ENCODE measurements at places on chromosomes 5 and 9.
A peak's percentile ranks its signal among the peaks of the same experiment; 100 is the strongest.

DNA sequence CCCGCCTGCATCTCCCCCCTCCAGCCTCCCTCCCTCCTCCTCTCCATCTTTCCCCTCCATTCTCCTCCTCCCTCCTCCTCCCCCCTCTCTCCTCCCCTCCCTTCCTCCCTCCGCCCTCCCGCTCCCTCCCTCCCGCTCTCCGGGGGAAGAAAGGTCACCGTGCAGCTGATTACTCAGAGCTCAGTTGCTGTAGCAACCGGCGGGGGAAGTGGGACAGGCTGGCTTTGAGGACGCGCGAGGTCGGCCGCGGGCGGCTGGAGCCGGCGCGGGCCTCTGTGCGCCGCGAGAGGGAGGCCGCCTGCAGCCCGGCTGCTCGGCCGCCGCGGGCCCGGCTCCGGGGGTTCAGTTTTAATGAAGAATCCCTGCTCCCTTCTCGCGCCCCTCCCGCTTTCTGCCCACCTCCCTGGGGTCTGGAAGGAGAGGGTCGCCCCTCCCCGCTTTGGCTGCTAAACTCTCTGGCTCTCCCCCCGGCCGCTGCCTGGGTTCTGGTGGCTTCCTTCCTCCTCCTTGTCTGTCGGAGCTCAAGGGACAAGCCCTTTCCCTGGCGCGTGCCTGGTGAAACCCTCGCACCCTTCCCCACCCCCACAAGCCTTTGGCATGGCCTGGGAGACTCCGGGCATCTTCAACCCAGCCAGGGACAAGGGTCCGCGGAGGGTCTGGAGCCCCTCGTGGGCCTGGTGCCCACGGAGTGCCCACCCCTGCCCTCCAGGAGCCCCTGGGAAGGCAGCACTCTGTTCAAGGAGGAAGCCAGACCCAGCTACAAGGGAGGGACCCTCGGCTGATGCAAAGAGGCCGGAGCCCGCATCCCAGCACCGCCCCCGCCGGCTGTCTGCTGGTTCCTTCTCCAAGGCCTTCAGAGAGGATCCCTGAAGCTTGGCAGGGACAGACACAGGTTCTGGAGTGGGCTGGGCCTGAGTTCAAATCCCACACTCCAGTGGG is 160.3 kb downstream of the C9orf50 start:
- DNase-seq = peak; percentile 100

DNA sequence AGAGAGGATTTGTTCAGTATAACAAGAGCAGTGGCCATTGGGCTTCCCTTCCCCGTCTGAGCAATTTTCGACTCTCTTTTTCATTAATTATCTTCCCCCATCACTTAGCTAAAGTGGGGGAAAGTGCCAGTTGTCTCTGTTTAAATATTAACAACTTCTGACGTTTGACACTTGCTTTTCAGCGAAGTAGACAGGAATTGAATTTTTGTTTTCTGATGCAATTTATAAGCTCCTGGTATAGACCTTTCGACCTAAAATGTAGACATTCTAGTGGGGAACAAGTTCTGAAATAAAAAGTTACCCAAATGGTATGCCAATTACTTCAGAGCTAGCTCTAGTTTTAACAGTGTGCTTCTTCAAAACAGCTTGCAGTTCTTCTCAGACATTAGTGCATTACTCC is 100.6 kb downstream of the ITGA1 start:
- DNase-seq = no peak

DNA sequence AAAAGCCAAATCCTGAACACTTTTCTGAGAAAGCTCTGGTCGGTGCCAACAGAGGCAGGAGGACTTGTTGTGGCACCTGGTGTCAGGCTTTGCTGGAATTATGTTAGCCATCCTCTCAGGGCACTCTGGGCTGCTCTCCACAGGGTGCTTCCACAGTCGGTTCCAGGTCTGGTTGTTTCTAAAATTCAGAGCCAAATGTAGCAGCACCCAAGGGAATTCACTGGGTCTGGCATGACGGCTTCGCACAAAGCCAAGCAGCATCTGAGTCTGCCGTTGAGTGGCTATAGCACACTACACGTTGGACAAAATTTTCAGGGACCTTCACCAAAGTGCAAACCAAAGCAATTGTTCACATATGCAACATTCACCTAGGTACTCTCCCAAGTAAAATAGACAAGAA is 110.2 kb downstream of the PJA2 start:
- DNase-seq = no peak

GRCh38 chr5:176660860-176661641 is 13.8 kb downstream of the TSPAN17 start:
- peak; percentile 62 for DNase-seq

- DNase-seq = peak; percentile 59
These were observed 24.0 kb downstream of the SEMA4D start for GRCh38 chr9:89473762-89474469.

DNA sequence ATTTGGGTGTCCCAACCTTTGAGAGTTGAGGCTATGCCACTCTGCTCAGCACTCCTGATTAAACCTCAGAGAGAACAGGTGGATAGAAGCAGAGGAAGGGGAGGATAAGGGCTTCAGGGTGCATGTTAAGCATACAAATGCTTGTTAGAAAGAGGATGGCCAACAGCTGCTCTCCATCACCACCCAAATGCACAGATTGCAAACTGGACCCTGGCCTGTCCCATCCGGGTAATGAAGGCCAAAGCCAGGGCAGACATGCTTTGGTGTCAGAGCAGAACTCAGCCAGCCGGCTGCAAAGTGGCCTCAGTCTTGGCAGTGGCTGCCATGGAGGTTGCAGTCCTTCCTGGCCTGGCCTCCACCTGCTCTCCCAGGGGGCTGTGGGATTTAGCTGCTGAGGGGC is 84.3 kb downstream of the SIL1 start:
- DNase-seq = no peak

- DNase-seq = no peak
These were observed 147.6 kb downstream of the MAN2A1 start for GRCh38 chr5:109837231-109837861.

GRCh38 chr9:97440160-97440559 is 28.3 kb downstream of the TDRD7 start:
- DNase-seq = no peak

GRCh38 chr5:144585681-144586080 is 415.0 kb downstream of the KCTD16 start:
- DNase-seq = no peak

DNA sequence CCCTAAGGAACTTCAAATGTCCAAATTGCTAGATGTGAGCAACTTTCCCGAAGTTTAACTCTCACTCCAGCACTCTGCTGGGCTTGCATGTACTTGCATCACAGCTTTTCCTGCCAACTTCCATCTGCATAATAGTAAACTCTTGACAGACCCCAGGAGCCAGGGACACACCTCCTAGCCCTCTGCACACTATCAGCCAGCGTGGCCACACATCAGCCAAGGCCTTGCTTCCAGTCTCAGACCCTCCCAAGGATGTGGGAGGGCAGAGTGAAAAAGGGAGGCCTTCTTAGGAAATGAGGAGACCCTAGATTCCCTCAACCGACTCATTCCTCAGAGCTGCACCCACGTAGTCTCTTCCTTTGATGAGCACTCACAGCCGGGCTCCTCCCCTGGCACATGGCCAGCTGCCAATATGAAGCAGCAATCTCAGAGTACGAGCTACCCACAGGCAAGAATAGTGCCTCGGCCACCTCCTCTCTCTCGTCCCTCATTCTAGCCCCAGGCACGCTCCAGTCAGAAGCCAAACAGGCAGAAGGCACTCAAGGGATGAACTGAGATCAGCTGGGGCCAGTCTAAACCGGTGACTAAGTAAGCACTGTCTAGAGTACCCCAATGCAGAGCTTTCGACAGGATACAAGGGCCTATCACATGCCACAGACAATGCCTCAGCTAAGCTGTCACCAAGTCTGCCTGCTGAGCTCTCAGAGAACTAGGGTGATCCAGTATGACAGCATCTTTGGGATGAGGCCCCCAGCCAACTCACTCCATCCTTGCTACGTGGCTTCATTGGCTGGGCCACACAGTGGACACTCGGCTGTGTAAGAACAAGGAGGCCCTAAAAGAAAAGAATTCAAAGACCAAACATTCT is 2.3 kb downstream of the P4HA2 start:
- DNase-seq = peak; percentile 90

Data from fibroblast of skin of abdomen (primary cell).